Activated gamma-delta T cell treated with anti-CD3 and anti-CD28 coated beads, Interleukin-2, amount 50 U/mL, for 16 hours (primary cell): ENCODE measurements at places on chromosomes 7 and 10.
A peak's percentile ranks its signal among the peaks of the same experiment; 100 is the strongest.

DNA sequence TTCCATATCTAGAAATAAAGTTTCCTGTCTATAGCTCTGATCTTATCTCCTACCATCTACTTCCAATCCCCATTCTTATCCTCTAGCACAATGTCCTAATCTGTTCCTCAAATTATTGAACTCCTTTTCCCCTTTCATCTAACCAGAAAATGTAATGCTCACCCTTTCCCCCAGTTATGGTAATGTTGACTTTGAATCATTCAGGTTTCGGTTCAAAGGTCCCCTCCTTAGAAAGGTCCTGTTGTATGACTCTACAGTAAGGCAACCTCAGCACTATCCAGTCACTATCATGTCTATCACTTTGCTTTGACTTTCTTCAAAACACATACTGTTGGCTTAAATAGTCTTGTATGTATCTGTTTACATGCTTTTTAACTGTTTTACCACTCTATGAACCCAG is 264.2 kb upstream of the PCDH15 start:
- no peak for DNase-seq

- peak; percentile 75 for DNase-seq
Measured at GRCh38 chr7:102425639-102426267, 7.6 kb upstream of the ORAI2 start.

DNA sequence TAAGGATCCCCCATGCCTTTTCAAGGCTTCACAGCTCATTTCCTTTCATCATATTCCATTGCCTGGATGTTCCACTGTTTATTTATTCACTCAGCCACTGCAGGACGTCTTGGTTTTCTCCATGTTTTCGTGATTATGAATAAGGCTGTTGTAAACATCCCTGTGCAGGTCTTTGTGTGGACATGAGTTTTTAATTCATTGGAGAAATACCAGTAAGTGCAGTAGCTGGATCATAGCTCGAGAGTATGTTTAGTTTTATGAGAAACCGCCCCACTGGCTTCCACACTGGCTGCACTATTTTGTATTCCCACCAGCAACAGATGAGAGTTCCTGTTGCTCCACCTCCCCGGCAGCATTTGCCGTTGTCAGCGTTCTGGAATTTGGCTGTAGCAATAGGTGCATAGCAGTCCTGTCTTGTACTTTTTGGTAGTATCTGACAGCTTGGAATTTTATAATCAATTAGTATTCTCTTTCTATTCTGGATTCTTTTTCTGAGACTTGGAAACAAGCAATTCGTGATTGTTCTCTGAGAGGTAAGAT is 269.9 kb upstream of the PITRM1 start:
- DNase-seq: no peak

DNA sequence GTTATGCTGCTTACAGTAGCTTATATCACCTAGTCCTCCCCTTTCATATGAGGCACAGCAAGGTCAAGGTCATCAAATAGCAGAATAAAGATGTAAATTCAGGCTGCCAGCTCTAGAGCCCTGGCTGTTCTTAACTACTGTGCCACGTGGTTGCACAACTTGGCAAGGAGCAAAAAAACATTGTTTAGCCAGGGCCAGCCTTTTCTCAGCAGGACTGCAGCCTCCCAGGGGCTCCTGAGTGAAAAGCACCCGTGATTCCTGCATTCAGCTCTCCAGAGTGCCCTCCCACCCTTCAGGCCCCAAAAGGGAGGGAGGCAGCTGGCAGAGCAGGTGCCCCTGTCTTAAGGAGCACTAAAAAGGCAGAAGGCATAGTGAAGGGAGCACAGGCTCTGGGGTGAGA is 31.8 kb upstream of the TM9SF3 start:
- no peak for DNase-seq

DNA sequence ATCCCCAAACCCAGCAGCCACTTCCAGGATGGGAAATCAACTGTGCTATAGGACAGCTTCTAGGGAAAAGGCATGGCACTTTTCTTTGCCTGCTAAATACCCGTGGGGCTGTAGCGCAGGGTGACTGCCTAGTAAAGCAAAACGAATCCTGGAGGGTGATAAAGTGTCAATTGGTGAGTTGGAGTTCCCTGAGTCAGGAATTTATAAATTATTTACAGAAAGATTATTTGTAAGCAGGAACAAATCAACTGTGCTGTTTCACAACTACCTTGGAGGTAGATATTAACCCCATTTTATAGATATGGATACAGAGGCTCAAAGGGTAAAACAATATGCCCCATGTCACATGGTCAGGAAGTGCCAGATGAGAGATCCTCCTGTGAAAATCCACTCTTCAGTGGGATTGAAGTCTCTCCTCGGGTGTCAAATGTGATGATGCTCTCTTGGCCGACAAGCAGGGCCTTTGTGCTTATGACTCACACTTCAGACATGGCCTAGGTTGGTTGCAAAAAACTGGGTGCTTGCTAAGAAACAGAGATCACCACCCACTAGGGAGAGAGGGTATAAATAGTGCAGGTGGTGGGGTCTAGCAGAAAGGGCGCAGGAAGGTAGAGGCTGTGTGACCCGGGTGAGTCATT is 383.2 kb upstream of the ZMIZ1 start:
- no peak for DNase-seq

GRCh38 chr7:135933509-135934188 is 43.5 kb downstream of the MTPN start:
- no peak for DNase-seq

DNA sequence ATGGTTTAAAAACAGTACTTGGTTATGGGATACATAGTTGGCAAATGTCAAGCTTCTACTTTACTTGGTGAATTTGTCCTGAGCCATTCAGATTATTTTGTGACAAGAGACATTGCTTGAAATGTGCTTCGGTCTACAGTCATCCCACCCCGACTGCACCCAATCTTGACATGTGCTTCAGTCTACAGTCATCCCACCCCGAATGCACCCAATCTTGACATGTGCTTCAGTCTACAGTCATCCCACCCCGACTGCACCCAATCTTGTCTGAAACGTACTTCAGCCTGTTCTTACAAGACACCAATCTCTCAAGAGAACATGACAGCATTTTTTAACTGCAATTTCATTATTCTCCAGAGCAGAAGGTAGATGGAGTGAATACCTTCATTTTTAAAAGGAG is 47.8 kb downstream of the PRKCQ start:
- DNase-seq: no peak

- DNase-seq: no peak
Measured at GRCh38 chr7:150927956-150928344, 50.2 kb downstream of the KCNH2 start.

DNA sequence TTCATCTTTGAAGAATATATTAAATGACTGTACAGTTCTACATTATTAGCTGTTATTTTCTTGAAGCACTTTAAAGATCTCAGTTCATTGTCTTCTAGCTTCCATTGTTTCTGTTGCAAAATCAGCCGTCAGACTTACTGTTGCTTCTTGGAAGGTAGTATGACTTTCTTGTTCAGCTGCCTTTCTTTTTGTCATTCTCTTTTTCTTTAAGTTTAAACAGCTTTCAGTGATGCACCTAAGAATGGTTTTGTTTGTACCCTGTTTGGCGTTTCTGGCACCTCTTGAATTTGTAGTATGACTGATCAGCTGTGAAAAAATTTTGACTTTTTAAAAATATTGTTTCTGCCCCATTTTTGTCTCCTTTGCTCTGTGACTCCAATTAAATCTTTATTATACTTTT is 9.3 kb downstream of the MKLN1 start:
- DNase-seq: no peak

DNA sequence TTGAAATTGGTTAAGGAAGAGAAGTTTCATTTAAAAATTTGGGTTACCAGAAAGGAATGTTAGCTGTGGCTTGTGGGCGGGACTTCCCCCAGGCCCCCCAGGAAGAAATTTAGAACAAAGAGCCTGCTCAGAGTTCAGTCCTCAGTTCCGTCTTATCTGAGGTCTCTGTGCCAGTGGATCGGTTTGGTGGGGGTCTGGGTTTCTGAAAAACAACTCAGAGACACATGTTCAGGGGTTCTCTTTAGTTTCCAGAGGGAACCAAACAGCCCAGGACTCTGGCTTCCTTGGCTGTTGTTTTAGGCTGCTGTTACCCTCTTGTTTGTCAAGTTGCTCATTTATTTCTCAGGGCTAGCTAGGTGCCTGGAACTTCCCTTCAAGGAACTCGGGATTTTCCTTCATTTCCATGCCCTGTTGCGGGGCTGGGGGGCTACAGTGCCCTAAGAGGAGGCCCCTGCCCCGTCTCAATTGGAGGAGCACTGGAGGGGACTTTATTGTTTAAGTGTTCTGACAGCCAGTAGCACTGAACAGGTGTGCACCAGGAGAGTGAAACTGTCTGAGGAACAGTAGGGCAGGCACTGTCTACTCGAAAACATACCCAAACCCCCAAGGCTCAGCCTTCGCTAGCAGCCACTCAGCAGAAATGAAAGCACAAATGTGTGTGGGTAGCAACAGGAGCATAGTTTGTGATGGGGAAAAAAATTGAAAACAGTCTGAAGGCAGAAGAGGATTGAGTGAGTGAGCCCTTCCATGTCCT is 59.9 kb downstream of the ALOX5 start:
- DNase-seq: no peak
